ENCODE measurements at places on chromosomes 2 and 18.

- DNase-seq, result no peak
These were observed 84.7 kb upstream of the NEDD4L start for GRCh38 chr18:57959278-57959677.

GRCh38 chr18:26547646-26548414 is 523 bp downstream of the KCTD1 start:
- peak; percentile 18 for DNase-seq

DNA sequence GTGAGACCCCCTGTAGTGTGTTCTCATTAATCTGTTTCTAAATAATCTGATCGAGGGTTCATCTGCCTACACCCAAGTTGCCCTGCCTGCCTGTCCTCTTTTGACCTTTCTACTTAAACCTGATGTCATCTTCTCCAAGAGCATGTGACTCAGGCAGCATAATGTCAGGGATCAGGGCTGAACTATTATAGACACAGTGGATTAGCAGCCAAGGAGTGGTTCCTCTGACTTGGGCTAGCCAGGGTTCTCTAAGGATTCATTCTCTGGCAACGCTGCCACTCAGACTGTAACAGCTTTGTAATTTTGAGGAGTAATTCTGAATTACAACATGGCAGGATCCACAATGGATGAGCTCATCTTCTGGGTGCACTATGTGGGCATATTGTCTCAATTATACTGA is 124.0 kb downstream of the MDH1 start:
- DNase-seq, result no peak

- no peak for DNase-seq
These were observed 29.9 kb upstream of the STK39 start for GRCh38 chr2:168277276-168277675.

DNA sequence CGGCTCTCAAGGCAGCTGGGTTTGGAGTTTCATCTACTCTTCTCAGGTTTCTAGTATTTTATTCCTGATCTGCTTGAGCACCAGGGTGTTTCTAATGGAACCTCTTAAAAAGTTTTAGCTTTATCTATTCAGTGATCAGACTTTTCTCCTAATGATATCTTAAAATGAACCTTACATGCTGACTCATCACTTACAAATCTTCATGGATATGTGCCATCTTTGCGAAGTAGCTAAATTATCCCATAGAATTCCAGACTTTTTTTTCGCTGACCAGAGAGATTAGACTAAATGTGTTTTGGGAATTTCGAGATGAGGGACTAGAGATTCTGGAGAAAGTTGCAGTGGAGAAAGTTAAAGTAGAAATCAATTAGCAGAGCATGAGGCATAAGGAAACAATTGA is 401.0 kb downstream of the GRB14 start:
- no peak for DNase-seq

- DNase-seq, result no peak
These were observed 158.3 kb downstream of the EML6 start for GRCh38 chr2:54881759-54882158.
